NCI-H2029 treated with DMSO at 0.1 percent for 48 hours (cell line): ENCODE measurements at places on chromosomes 13 and 19.

DNA sequence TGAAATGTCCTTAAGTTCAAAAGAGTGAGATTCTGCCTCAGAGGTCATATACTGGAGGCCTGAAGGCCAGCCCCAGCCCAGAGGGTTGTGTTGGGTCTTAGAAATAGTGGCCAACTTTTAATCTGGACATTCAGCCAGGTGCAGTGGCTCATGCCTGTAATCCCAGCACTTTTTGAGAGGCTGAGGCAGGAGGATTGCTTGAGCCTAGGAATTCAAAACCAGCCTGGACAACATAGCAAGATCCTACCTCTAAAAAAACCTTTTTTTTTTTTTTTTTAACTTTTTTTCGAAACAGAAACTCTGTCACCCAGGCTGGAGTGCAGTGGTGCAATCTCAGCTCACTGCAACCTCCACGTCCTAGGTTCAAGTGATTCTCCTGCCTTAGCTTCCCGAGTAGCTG, 15.5 kb downstream of the DPF1 start:
- no peak for DNase-seq

DNA sequence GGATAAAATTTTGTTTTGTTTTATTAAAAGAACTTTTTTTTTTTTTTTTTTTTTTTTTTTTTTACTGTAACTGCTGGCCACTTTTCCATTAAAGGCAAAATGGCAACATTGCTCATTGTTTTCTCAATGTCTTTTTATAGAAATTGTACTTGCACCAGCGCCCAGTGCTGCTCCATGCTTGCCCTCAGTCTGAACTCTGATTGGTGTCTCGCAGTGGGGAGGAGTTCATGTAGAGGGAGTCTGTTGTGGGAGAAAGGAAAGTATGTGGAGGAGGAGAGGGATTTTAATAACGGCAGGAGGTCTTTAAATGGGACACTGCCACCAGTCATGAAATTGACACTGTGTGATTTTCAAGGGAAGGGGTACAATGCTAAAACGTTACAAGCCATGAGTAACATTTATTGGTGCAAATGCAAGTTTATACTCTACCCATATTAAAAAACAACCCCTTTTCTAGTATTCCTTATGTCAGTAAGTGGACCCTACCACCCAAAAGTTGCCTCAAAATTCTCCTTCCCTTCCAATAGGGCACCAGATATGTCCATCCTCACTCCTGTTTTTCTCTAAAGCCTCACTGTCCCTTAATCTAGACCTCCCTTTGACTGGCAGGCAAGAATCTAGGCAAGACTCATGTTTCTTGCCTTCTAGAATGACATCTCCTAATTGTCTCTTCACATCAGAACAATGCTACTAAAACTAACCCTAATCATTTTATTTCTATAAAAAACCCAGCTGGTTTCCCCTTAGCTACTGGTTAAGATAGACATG, 3.2 kb downstream of the RASL11A start:
- DNase-seq: no peak

- no peak for DNase-seq
Measured at GRCh38 chr19:44664976-44665375, 6.3 kb upstream of the CEACAM19 start.

GRCh38 chr13:46211483-46212351, at the start of gene LRRC63:
Gene LRRC63, plus strand, starts transcription at chr13:46211928. Its CDS starts 1,107 bp downstream, at chr13:46213035.
- no peak for DNase-seq

DNA sequence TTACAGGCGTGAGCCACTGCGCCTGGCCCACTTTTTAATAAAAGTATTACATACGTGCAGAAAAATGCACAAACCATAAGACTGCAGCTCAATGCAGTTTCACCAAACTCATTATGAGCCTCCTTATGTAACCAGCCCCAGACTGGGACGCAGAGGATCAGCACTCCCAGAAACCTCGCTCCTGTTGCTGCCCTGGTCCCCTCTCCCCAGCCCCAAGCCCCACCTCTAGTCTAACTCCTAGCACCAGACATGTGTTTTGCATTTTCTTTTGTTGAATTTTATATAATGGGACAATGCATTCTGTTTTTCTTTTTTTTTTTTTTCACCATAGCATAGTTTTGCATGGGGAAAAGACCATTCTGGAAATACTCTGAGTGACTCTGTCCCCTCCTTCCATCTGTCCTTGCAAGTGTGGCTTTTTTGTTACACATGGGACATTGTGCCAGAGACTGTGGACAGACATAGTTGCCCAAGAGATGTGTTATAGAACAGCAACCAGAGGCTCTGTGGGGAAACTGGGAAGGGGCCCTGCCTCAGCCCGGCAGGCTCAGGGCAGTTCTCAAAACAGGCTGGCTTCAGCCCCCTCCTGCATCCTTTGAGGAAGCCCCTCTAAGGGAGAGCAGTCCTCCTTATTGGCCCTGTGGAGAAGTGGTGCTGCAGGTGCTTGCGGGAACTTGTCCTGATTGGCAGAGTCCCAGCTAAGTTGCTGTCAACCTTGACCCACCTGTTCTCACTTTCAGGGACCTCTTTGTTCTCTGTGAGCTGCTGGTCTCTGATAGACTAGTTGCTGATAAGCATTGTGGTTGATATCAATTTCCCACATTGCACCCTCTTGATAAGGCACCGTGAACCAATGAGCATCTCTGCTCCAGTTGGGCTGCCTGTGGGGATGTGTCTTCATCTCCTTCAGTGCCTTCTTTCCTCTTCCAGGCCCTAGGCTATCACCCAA, 13.8 kb upstream of the OLFM4 start:
- no peak for DNase-seq

DNA sequence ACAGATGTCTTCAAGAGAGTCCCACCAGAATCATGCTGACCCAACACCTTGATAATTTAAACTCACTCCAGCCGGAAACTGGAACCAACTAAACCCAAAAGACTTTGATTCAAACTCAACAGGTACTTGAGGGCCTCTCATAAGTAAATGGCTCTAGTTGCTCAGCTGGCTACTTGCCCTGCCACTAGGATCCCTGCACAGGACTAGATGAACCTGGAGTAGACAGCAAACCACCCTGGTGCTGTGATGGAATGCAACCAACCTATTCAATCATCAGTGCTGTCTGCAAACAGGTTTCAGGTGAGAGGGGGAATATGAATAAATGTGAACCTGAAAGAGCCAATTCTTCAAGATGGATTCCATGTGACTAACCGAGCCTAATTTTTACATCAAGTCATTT, 216.3 kb downstream of the KATNAL1 start:
- no peak for DNase-seq
